LHCN-M2 (cell line): ENCODE measurements at places on chromosomes 7 and 10. TPM values are rescaled to one million over a fixed set of nuclear protein-coding genes. Genes with fewer than 3 reads are reported as not detected.

Gene NCOA4
- total RNA-seq: 129 and 137 TPM in 2 replicates

Gene HSPA12A
- total RNA-seq: 3.6 TPM in 2 replicates

Gene EN2
- 0.19 and 0.69 TPM in 2 replicates for total RNA-seq

Gene HYAL4
- not detected in 2 replicates for total RNA-seq

Gene RHEB
- total RNA-seq: 138 and 145 TPM in 2 replicates

Gene CXCL12
- 0.13 and 0.29 TPM in 2 replicates for total RNA-seq

Gene HIP1
- 21.0 and 22.4 TPM in 2 replicates for total RNA-seq

Gene SRRM3
- 0.40 and 1.3 TPM in 2 replicates for total RNA-seq

Gene CHST3
- total RNA-seq: 32.9 and 40.6 TPM in 2 replicates

Gene TRPV5
- total RNA-seq: not detected in 2 replicates

DNA sequence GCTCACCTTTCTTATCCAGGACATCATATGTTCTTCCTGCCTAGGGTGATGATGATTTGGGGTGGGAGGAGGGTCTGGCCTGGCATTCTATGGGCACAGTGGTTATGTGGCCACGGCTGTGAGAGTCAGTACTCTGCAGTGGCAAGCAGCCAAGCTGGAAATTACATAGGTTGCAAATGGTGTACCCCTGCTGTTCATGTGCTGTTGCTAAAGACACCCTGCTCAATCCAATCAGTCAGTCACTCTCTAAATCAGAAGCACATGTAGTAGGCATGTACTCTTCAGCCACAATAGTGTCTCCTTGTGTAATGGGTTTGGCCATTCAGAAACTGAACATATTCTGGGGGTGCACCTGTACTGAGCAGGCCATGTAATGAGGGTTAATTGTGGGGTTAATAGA is 449.1 kb upstream of the ANKRD30A start:
- DNase-seq: no peak

DNA sequence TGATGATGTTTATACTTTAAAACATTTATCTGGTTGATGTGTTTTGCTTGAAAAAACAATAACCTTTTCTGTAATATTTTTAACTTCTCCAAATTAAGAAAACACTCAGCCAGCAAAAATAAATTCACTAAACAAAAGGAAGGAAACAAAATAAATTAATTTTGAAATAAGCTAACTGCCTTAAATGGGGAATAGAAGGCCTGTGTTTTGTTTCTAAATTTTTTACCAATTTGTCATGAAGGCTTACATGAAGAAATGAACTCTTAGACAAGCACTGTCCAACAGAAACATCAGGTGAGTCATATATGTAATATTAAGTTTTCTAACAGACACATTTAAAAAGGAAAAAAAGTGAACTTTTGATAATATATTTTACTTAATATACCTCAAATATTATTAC is 68.5 kb downstream of the LRRN3 start:
- DNase-seq: peak; percentile 67

DNA sequence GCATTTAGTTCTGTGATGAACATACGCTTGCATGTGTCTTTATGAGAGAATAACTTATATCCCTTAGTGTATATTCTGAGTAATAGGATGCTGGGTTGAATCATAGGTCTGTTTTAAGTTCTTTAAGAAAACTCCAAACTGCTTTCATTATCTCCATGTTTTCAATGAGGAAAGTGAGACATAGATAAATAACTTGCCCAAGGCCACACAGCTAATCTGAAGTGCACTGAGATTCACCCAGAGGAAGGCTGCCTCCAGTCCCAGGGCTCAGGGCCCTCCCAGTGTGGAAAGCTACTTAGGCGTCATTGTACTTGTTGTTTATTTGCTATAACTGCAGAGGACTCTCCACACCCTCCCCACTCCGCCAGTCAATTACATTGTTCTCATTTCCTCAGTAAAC is 126.7 kb downstream of the INHBA start:
- no peak for DNase-seq

DNA sequence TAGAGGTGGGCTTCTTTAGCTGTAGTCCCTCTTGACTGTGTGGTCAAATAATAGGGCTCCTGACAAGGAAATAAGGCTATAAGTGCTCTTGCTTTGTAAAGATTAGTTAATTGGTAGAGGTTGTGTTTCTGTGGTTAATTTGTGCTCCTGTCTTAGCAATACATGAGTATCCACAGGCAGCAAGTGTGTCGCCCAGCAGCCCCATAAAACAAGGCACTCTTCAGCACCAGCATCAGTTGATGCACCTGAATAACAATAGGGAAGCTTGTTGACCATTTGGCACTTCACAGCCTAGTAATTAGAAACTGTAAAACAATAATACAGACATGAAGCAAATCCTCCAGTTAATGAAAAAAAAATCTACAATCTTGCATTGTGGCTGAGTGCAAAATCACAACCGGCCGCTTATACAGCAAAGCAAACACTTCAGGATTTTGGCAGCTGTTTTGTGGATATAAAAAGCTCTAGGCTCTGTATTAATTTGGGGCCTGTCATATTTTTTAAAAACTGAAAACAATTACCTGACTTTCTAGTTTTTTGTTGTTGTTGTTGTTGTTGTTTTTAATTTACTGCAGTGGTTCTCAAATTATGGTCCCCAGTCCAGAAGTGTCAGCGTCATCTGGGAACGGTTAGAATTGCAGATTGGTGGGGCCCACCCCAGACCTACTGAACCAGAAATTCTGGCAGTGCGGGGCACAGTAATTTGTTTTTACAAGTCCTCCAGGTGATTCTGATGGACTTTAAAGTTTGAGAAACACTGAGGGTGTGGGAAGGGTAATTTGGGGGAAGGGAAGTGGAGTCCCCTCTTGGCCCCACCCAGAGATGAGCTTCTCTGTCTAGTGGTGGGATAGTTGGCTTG is 56.8 kb downstream of the AUTS2 start:
- DNase-seq: no peak

GRCh38 chr7:50584793-50585408 is 19.7 kb upstream of the DDC start:
- DNase-seq: no peak

GRCh38 chr7:70190281-70190680 is 592.0 kb downstream of the AUTS2 start:
- DNase-seq: peak; percentile 55

DNA sequence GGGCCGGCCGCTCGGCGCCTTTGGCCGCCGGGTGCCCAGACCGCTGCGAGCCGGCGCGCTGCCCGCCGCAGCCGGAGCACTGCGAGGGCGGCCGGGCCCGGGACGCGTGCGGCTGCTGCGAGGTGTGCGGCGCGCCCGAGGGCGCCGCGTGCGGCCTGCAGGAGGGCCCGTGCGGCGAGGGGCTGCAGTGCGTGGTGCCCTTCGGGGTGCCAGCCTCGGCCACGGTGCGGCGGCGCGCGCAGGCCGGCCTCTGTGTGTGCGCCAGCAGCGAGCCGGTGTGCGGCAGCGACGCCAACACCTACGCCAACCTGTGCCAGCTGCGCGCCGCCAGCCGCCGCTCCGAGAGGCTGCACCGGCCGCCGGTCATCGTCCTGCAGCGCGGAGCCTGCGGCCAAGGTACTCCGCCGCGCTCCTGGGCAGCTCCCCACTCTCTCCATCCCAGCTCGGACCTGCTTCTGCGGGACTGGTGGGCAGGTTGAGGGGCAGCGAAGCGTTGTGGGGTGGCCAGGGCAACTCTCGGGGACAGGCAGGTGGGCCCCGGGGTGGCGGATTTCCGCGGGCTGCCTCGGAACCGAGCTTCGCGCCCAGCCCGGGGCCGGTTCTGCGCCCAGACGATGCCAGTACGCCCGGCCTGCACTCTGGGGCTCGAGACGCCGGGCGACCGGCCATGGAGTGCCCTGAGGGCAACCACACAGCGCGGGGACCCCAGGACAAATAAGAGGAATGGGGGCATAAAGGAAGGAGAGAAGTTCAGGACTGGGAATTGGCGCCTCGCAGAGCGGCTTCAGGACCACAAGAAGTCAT is 578 bp downstream of the HTRA1 start:
- no peak for DNase-seq

- no peak for DNase-seq
Measured at GRCh38 chr10:10814069-10814468, 203.6 kb upstream of the CELF2 start.

DNA sequence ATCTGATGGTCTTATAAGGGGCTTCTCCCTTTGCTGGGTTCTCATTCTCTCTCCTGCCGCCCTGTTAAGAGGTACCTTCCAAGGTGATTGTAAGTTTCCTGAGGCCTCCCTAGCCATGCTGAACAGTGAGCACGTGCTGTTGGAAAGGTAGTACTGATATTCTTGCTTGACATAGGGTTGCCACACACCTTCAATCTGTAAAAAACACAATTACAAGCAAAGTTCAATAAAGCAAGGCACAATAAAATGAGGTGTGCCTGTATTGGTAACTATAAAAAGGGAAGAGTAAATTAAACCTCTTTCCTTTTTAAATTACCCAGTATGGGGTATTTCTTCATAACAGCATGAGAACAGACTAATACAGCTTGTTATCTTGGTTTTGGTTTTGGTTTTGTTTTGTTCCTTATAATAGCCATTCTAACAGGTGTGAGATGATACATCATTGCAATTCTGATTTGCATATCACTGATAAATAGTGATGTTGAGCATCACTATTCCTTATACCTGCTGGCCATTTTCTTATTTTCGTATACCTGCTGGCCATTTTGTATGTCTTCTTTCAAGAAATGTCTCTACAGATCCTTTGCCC is 164.9 kb upstream of the TRIM24 start:
- DNase-seq: no peak

DNA sequence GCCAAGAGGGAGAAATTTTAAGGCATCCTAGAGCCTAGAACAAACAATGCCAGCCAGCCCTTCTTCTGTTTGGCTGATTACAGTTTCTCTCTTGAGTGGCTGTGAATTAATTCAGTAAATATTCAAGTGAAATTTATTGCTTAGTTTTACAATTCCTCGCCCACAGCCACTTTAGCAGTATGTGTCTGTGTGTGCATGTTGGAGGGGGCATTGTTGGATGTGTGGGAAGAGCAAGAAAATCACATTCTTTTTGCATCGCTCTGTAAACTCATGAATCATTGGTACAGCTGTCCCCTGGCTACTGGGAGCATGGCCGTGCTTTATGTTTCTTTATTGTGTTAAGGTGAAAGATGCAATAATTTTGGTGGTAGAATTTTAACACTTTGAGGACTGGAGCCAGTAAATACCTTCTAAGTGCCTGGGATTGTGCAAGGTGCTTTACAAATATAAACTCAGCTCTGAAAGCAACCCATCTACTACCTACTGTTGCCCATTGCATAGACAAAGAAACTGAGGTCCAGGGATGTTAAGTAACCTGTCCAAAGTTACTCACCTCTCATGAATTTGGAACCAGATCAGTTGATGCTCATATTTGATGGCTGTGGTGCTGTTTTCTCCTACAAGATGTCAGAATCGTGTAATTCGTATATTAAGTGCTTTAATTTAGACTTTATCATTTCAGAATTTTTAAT is 89.9 kb upstream of the BTBD16 start:
- peak; percentile 81 for DNase-seq

- peak; percentile 25 for DNase-seq
Measured at GRCh38 chr7:129748356-129749109, 137.0 kb downstream of the NRF1 start.

GRCh38 chr7:132752431-132752830 is 176.2 kb upstream of the PLXNA4 start:
- no peak for DNase-seq

- DNase-seq: no peak
Measured at GRCh38 chr10:28674782-28675181, 2.5 kb upstream of the BAMBI start.

DNA sequence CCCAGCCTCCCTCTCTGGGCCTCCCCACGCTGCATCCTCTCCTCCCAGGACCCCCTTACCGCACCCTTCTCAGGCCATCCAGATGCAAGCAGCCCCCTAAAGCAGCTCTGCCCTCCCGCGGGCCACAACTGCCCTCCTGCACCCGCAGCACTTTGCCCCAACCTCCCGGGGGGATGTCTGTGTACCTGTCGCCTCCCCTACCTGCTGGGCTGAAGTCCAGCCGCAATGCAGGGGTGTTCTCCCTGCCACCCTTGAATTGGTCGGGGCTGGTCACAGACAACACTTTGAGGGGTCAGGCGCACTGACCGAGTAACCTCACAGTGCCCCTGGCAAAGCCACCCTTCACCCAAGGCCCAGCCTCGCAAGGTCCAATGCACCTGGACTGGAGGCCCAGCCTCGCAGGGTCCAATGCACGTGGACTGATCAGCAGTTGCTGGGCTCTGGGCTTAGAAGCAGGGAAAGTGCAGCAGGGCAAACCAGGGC is 8.3 kb upstream of the CALML5 start:
- DNase-seq: no peak

- no peak for DNase-seq
Measured at GRCh38 chr10:78568620-78569019, 500.1 kb upstream of the ZMIZ1 start.

- no peak for DNase-seq
Measured at GRCh38 chr7:16446508-16446907, 19.0 kb downstream of the SOSTDC1 start.

DNA sequence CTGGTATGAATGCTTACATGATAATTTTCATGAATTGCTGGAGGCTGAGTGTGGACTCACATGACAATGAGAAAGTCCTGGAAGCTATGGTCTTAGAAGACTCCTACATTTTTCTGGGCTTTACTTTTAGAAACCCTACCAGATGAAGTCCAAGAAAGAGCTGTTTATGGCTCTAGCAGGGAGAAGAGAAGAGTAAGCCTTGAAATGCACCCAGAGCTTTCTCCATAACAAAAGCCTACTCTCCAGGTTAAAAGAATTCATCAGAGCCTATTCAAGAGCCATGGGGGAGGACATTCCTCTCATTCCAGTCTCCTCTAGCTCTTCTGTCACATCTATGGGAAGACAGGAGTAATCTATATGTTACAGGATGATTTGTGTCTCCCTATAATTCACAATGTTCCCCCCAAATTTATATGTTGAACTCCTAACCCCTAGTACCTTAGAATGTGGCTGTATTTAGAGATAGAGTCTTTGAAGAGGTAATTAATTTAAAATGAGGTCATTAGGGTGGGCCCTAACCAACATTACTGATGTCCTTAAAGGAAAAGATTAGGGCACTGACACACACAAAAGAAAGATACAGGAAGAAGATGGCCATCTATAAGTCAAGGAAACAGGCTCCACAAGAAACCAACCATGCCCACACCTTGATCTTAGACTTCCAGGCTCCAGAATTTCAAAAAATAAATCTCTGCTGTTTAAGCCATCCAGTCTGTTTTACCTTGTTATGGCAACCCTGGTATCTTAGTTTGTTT is 193.8 kb upstream of the PTER start:
- DNase-seq: no peak

DNA sequence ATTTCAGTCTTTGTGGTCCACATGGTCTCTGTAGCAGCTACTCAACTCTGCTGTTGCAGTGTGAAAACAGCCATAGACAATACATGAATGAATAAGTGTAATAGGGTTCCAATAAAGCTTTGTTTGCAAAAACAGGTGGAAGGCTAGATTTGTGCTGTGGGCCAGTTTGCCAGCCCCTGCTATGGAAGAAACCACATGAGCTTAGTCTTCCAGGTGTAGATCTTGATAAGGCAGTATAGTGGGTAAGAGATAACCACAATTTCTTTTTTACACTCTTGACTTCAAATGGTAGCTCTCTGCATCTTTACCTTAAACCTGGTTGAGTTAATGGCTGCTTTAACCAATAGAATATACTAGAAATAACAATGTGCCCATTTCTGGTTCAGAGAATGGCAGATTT is 135.0 kb upstream of the PALS2 start:
- no peak for DNase-seq
